Panc1 (cell line): ENCODE measurements at places on chromosomes 13 and 19. TPM values are rescaled to one million over a fixed set of nuclear protein-coding genes. Genes with fewer than 3 reads are reported as not detected.
A peak's percentile ranks its signal among the peaks of the same experiment; 100 is the strongest.

GRCh38 chr19:18340190-18340989 is at the start of gene PGPEP1:
TSS of gene PGPEP1 (plus strand) at chr19:18340598. CDS start at chr19:18340682, 84 bp downstream.
- peaks cover 9% of the 10 kb centered on the region; the same call in 1 of the 2 replicates for H3K4me1 ChIP-seq
- no peaks in the 10 kb centered on the region for H3K27me3 ChIP-seq
- peak within 1 kb of the TSS; percentile 63 for H3K4me3 ChIP-seq
- DNase-seq, result no peak
- H3K36me3 ChIP-seq, result no peaks in the 10 kb centered on the region; the same call in 1 of the 2 replicates

GRCh38 chr13:77492982-77493381 is 42.5 kb upstream of the SCEL start:
- no peak for DNase-seq
- no peaks in the 10 kb centered on the region for H3K36me3 ChIP-seq

DNA sequence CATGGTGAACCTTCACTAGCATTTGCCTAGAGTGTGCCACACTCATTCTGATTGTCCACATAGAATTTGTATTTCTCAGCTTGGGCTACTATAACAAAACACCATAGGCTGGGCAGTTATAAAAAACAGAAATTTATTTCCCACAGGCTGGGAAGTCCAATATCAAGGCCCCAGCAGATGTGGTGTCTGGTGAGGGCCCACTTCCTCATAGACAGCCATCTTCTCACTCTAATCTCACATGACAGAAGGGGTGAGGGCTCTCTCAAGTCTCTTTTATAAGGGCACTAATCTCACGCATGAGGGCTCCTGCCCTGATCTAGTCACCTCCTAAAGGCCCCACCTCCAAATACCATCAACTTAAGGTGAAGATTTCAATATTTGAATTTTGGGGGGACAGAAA is 53.6 kb downstream of the LRRC63 start:
- no peak overlapping the region for H3K27ac ChIP-seq
- H3K27me3 ChIP-seq, result no peaks in the 10 kb centered on the region
- H3K36me3 ChIP-seq, result no peaks in the 10 kb centered on the region; the same call in 1 of the 2 replicates
- H3K4me1 ChIP-seq, result no peaks in the 10 kb centered on the region

GRCh38 chr13:58573743-58574142 is 942.2 kb downstream of the PCDH17 start:
- DNase-seq, result no peak
- no peaks in the 10 kb centered on the region for H3K27me3 ChIP-seq
- no peaks in the 10 kb centered on the region for H3K36me3 ChIP-seq
- no peaks in the 10 kb centered on the region for H3K4me1 ChIP-seq
- H3K27ac ChIP-seq, result no peak overlapping the region
- no peak overlapping the region for H3K4me3 ChIP-seq

DNA sequence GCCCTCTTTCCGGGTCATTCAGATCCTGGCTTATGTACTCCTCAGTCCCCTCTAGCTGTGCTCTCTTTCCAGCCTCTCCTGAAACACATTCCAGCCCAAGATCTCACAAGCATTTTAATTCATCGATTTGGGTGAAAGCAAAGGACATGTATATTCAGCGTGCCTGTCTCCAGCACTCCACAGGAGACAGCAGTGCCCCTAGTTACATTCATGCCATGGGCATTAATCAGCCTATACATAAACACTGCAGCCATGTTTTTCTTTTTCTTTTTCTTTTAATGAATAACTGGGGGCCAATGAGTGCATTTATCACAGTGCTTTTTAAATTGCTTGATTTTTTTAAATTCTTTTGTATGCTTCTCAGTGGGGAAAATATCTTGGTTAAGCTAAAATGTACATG is 199.1 kb downstream of the DCT start:
- H3K4me1 ChIP-seq, result no peaks in the 10 kb centered on the region
- H3K4me3 ChIP-seq, result no peak overlapping the region
- H3K27ac ChIP-seq, result no peak overlapping the region
- no peak for DNase-seq
- H3K27me3 ChIP-seq, result no peaks in the 10 kb centered on the region
- H3K36me3 ChIP-seq, result no peaks in the 10 kb centered on the region

DNA sequence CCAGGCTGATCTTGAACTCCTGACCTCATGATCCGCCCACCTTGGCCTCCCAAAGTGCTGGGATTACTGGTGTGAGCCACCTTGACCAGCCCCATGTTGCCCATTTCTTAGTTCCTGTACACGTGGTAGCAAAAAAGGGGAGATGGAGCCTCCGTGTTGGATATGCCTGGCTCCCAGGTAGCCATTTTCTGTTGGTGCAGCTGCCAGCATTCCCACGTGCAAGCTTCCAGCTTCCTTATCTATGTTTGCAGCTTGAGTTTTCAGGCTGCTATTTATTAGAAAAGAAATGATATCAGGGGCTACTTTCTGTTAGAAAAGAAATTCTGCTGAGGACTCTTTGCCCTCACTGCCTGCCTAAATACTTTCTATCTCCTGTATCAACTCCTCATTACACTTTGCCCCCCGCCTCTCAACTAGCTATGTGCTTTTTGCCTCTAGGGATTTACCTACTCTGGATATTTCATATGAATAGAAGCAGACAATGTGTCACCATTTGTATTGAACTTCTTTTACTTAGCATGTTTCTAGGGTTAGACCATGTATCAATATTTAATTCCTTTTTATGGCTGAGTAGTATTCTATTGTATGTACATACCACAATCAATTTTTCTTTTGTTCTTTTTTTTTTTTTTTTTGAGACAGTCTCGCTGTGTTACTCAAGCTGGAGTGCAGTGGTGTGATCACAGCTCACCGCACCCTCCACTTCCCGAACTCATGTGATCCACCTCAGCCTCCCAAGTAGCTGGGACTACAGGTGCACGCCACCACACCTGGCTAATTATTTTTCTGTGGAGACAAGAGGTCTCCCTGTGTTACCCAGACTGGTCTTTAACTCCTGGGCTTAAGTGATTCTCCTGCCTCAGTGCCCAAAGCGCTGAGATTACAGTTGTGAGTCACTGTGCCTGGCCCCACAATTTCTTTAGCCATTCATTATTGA is 3.4 kb upstream of the TMED1 start:
- no peak overlapping the region for H3K4me3 ChIP-seq
- no peak overlapping the region for H3K27ac ChIP-seq
- no peaks in the 10 kb centered on the region for H3K27me3 ChIP-seq
- DNase-seq, result no peak
- H3K36me3 ChIP-seq, result no peaks in the 10 kb centered on the region
- no peaks in the 10 kb centered on the region; the same call in 1 of the 2 replicates for H3K4me1 ChIP-seq

DNA sequence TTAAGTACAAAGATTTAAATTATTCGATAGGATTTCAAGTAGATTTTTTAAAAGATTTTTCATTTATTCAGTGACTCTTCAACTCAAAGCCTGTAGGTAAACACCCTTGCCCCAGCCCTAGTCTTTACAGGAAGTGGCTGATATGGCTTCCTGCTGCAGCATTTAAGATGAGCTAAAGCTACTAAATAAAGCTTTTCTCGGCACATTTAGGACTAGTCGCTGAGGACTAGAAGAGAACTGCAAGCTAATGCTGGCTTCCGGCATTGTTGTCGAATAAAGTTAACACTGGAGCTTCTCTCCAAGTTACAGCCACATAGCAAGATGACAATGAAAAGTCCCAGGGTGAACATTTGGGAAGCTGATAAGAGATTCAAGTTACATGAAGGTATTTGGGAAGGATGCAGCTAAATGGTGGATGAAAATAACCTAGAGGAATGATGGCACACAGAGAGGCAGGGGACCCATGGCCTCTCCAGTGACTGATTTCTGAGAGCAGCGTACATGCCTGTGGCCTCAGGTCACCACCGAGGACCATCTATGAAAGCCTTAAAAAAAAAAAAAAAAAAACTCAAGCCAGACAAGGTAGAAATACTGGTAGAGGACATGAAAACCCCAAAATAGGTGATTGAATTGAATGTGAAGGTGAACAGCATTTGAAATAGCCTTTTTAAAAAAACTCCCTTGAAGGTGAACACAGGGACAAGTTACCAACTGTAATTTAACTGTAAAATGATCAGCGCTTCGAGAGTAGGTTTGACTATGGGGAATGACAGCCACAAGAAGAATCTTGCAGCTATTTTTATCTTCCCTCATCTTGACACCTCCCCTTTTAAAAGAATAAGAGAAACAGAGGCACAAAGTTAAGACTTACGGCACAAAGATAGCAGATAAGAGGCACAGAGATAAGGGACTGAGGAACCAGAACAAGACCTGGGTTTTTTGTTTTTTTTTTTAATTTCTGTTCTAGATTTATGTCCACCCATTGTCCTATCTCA is 155.4 kb downstream of the DCT start:
- no peaks in the 10 kb centered on the region for H3K4me1 ChIP-seq
- H3K36me3 ChIP-seq, result no peaks in the 10 kb centered on the region
- DNase-seq, result no peak
- H3K27me3 ChIP-seq, result no peaks in the 10 kb centered on the region

GRCh38 chr19:17391371-17392151 is 2.4 kb downstream of the CCDC194 start:
- peaks cover 5% of the 10 kb centered on the region for H3K4me1 ChIP-seq
- H3K27me3 ChIP-seq, result no peaks in the 10 kb centered on the region
- H3K4me3 ChIP-seq, result peak overlapping the region; percentile 75
- H3K36me3 ChIP-seq, result no peaks in the 10 kb centered on the region
- no peak for DNase-seq
- H3K27ac ChIP-seq, result peak overlapping the region; percentile 44; the same call in 1 of the 2 replicates

GRCh38 chr13:76955193-76955592 is 6.9 kb downstream of the ACOD1 start:
- H3K4me1 ChIP-seq, result no peaks in the 10 kb centered on the region
- H3K27ac ChIP-seq, result no peak overlapping the region
- no peaks in the 10 kb centered on the region for H3K36me3 ChIP-seq
- DNase-seq, result no peak
- no peak overlapping the region for H3K4me3 ChIP-seq
- H3K27me3 ChIP-seq, result no peaks in the 10 kb centered on the region

GRCh38 chr19:53991224-53992113 is at the start of gene CACNG6:
TSS of gene CACNG6 (plus strand) at chr19:53991637. CDS start at chr19:53992878, 1,241 bp downstream.
- no peaks in the 10 kb centered on the region for H3K27me3 ChIP-seq
- DNase-seq, result no peak
- peaks cover 61% of the 10 kb centered on the region for H3K4me1 ChIP-seq
- no peaks in the 10 kb centered on the region for H3K36me3 ChIP-seq

GRCh38 chr19:13022859-13023636 is 27.8 kb downstream of the NFIX start:
- peak overlapping the region; percentile 53 for H3K4me3 ChIP-seq
- peak overlapping the region; percentile 99 for H3K27ac ChIP-seq
- DNase-seq, result no peak
- no peaks in the 10 kb centered on the region for H3K27me3 ChIP-seq
- H3K4me1 ChIP-seq, result peaks cover 43% of the 10 kb centered on the region

- H3K27ac ChIP-seq, result no peak overlapping the region
- H3K4me3 ChIP-seq, result no peak overlapping the region
- H3K4me1 ChIP-seq, result no peaks in the 10 kb centered on the region
- no peaks in the 10 kb centered on the region for H3K27me3 ChIP-seq
- no peak for DNase-seq
Measured at GRCh38 chr13:113470073-113470472, 16.8 kb upstream of the ADPRHL1 start.

- H3K4me1 ChIP-seq, result no peaks in the 10 kb centered on the region
- no peaks in the 10 kb centered on the region for H3K36me3 ChIP-seq
- H3K27ac ChIP-seq, result no peak overlapping the region
- no peak overlapping the region for H3K4me3 ChIP-seq
Measured at GRCh38 chr19:10045371-10045770, 32.1 kb downstream of the RDH8 start.

- H3K27ac ChIP-seq, result no peak overlapping the region
- DNase-seq, result no peak
- no peaks in the 10 kb centered on the region for H3K4me1 ChIP-seq
- H3K4me3 ChIP-seq, result no peak overlapping the region
- no peaks in the 10 kb centered on the region for H3K36me3 ChIP-seq
- H3K27me3 ChIP-seq, result no peaks in the 10 kb centered on the region
Measured at GRCh38 chr13:29676535-29676934, 81.0 kb upstream of the SLC7A1 start.

GRCh38 chr19:7618771-7619510 is 10.4 kb downstream of the XAB2 start:
- H3K4me3 ChIP-seq, result no peak overlapping the region
- no peaks in the 10 kb centered on the region for H3K27me3 ChIP-seq
- no peak overlapping the region for H3K27ac ChIP-seq
- no peaks in the 10 kb centered on the region for H3K4me1 ChIP-seq

GRCh38 chr13:108629181-108629752 is at the start of gene MYO16:
TSS of gene MYO16 (plus strand) at chr13:108629611. CDS start at chr13:108629845, 234 bp downstream.
- H3K27me3 ChIP-seq, result no peaks in the 10 kb centered on the region
- no peaks in the 10 kb centered on the region for H3K4me1 ChIP-seq
- no peaks in the 10 kb centered on the region for H3K36me3 ChIP-seq
- H3K4me3 ChIP-seq, result no peak within 1 kb of the TSS
- H3K27ac ChIP-seq, result no peak within 1 kb of the TSS

- peaks cover 10% of the 10 kb centered on the region for H3K36me3 ChIP-seq
- no peak for DNase-seq
- H3K4me1 ChIP-seq, result no peaks in the 10 kb centered on the region
- H3K4me3 ChIP-seq, result no peak overlapping the region
- H3K27me3 ChIP-seq, result no peaks in the 10 kb centered on the region
Measured at GRCh38 chr13:75530549-75530961, 7.1 kb downstream of the COMMD6 start.

- no peaks in the 10 kb centered on the region; the same call in 1 of the 2 replicates for H3K27me3 ChIP-seq
- H3K27ac ChIP-seq, result no peak overlapping the region
- no peak for DNase-seq
- H3K4me3 ChIP-seq, result no peak overlapping the region
Measured at GRCh38 chr13:29319451-29319850, 276.0 kb downstream of the SLC7A1 start.

DNA sequence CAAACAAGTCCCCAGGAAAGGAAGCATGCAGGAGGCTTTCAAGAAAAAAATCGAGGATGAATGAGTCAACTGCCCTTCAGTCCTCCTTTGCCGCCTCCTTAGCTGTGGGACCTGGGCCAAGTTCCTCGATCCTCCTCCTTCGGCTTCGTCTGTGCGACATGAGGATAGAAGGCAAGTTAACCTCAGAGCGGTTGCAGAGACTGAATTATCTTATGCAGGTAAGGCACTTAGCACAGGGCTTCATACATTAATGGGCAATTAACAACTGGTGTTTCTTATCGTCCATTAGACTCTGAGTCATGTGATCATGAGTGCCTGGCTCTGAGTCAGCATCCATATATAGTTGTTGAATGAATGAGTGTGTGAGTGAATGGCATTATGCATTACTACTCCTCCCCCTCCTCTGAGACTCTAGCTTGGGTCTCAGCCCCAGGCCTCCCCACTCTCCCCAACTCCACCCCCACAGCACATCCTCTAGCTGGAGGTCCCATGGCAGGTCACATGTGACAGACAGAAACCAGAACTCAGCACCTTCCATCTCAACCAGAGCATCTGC is 1.6 kb upstream of the TTC9B start:
- peak; percentile 100 for DNase-seq
- H3K27ac ChIP-seq, result peak overlapping the region; percentile 5
- peaks cover 27% of the 10 kb centered on the region for H3K4me1 ChIP-seq
- peak overlapping the region; percentile 2 for H3K4me3 ChIP-seq
- no peaks in the 10 kb centered on the region for H3K36me3 ChIP-seq

The PSG2 gene
- not detected for total RNA-seq

The NR2F6 gene
- total RNA-seq, result 173 TPM

The ZNF667 gene
- total RNA-seq, result not detected

The CGB2 gene
- total RNA-seq, result not detected

The SBSN gene
- total RNA-seq, result 0.39 TPM

The ADAMTSL5 gene
- total RNA-seq, result 20.6 TPM
